ENCODE measurements at places on chromosomes 12 and 14. TPM values are rescaled to one million over a fixed set of nuclear protein-coding genes. Genes with fewer than 3 reads are reported as not detected.

KLRK1 gene
- 0.59 TPM for total RNA-seq

GRCh38 chr14:60189923-60190840, 25.0 kb upstream of the DHRS7 start:
- no peak for DNase-seq

- DNase-seq: no peak
Observed at GRCh38 chr12:4564818-4565217, 2.8 kb downstream of the DYRK4 start.

- peak; percentile 84 for DNase-seq
Observed at GRCh38 chr12:108801736-108802100, 55.7 kb downstream of the SSH1 start.

GRCh38 chr14:69355607-69356281, 42.4 kb downstream of the ERH start:
- DNase-seq: peak; percentile 79

Measured in right atrium auricular region (tissue), 2 donors.